ENCODE measurements at places on chromosomes 7 and 10. TPM values are rescaled to one million over a fixed set of nuclear protein-coding genes. Genes with fewer than 3 reads are reported as not detected.

The CREM gene
- total RNA-seq = 57.2 TPM

The ABCB1 gene
- total RNA-seq = 25.1 TPM

The DGKI gene
- not detected for total RNA-seq

GRCh38 chr7:158573310-158573709 is 14.3 kb downstream of the PTPRN2 start:
- DNase-seq = no peak

DNA sequence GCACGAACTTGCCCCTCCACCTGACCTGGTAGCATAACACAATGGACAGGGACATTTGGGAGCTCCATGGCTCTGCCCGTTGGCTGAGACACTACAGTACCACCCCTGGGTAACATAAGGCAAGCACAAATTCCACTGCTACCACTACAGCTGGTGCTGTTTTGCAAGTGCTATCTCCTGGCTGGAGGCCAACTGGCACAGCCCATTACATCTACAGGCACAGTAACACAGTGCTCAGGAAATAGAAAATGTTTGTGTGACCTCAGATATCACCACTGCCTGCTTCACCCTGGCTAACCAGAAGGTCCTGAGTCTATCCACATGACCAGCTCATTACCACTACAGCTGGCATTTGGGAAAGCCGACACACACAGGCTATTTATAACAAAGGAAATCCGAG is 631.1 kb upstream of the MBL2 start:
- DNase-seq = no peak

The GIMAP7 gene
- 430 TPM for total RNA-seq

DNA sequence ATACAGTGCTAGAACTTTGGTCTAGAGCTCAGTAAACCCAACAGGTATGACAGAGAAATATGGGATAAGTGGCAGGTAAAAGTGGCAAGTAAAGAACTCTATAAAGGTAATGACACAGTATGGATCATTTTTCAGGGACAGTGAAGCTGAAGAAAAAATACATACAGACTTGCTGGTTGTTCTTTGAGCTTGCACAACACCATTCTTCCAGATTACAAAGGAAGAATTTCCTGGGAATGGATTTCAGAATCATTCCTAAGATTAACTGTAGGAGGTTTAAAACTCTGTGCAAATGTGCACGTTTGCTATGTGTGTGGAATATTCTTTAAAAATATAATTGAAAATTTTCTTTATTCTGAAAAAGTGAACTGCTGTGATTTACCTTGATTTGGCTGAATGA is 36.0 kb downstream of the PHF14 start:
- DNase-seq = no peak

DNA sequence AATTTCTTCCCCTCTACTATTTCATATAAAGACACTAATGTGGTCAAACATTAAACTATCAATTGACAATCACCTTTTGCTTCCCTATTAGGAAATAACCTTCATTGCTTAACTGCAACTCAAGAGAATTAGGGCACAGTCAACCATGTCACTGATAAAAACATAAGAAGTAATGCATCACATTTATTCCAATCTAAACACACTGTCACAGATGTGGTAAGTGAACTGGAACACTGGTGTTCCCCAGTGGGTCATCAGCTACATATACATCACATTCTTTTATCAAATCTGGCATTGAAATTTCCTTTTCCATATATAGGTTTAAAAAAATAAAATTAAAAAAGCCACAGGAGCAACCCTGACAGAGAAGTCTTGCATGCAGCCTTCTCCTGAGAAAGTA is 3.7 kb downstream of the TRIL start:
- no peak for DNase-seq
